ENCODE measurements at places on chromosomes 6 and 20. TPM values are rescaled to one million over a fixed set of nuclear protein-coding genes. Genes with fewer than 3 reads are reported as not detected.

- no peak for DNase-seq
These were observed 46.8 kb downstream of the MAP7 start for GRCh38 chr6:136503303-136504029.

DNA sequence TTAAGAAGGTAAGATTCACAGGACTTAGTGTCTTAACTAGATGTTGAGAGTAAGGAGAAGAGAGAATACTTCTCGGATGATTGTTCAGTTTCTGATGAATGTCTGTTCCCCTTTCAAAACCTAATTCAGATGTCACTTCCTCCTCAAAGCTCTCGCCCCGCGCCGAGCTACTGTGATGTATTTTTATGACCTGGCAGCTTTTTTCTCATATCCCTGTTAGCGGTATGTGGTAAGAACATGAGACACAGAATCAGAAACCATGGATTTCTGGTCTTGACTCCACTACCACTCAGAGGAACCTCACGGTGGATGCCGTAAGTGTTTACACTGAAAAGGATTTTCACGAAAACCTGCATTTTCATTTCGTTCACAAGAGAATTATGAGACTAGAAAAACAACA lies 48.4 kb downstream of the CEP43 start:
- no peak for DNase-seq

- DNase-seq = no peak
These were observed 8.9 kb downstream of the CCM2L start for GRCh38 chr20:32019156-32019510.

CTSA gene
- total RNA-seq = 60.9 TPM
